ENCODE measurements at places on chromosomes 4 and X.

DNA sequence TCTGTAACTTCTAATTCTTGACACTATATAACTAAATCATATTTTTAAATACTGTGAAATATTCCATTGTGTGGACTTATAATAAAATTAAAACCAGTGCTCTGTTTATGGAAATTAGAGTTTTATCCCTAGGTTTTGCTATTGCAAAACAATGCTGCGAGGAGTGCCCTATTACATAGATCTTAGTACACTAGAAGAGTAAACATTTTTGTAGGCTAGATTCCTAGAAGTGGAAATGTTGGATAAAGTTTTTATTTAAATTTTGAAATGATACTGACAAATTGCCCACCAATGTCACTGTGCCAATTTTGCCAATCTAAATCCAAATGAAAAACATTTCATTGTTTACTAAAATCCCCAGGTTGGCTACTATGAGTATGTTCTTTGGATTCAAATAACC is 99.7 kb downstream of the IL1RAPL2 start:
- no peak for DNase-seq

DNA sequence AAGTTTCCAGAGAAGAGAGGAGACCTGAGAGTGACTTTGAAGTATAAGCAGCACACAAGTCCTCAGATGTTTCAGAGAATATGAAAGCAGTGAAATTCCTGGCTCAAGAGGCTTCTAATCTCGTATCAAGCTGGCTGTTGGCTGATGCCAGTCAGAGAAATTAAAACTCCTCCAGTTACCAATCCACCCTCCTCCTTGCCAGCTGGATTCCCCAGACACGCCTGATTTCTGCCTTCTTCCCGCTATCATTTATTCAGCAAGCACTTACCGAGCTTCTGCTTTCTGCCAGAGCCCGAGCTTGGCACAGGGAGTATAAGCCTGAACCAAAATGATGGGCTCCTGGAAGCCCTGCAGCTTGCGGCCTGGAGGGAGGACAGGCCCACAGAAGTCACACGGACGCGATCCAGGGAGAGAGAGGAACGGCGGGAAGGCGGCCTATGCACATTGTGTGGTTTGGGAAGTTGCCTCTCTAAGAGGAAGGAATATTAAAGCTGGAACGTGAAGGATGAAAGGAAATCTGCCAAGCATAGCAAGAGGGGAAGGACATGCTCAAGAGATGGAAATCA is 102.4 kb upstream of the TBL1X start:
- DNase-seq: no peak

DNA sequence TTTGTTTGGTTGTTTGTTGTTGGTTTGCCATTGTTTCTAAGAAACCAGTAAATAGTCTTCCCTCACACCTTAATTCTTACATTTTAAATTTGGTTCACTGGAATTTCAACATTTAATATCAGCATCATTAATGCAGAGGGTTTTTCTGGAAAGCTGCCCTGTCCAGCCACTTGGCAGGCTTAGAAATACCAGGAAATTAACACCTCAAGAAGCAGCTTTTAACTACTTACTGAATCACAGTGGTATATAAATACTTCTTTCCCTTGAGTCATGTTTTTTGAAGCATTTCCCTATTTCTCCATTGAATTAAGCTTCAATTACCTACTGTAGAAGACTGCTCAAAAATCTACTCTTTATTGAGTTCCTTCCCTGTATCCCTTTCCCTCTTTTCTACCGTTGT is 1221.1 kb upstream of the ADGRL3 start:
- no peak for DNase-seq

- DNase-seq: no peak
Observed at GRCh38 chr4:37165844-37166243, 78.7 kb upstream of the NWD2 start.

DNA sequence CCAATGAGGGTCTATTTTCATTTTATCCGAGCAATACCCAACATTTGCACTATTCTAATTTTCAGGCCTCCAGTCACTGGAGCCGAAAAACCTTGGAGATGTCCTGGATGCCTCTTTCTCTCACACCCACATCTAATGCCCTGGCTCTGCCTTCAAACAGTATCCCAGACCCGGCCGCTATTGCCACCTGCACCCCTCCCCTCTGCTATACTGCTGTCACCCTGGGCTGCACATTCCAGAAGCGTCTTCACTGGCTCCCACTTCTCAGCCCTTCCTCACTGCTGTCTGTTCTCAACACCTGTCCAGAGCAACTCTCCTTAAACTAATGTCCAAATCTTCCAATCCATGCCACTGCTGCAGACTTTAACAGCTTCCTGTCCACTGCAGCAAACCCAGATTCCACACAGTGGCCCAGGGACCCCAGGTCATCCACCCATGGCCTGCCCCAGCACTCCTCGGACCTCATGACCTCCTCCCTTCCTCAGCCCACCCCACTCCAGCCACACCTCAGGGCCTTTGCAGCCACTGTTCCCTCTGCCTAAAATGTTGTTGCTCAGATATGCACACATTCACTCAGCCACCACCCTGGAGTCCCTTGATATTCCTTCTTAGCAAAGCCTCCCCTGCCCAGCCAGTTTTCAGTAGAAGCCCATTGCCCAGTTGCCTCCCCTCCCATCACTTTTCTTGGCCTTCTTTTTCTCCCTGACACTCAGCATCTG is 30.5 kb upstream of the PPP2R2C start:
- no peak for DNase-seq

GRCh38 chrX:133699023-133699728 is 283.9 kb upstream of the GPC4 start:
- no peak for DNase-seq

DNA sequence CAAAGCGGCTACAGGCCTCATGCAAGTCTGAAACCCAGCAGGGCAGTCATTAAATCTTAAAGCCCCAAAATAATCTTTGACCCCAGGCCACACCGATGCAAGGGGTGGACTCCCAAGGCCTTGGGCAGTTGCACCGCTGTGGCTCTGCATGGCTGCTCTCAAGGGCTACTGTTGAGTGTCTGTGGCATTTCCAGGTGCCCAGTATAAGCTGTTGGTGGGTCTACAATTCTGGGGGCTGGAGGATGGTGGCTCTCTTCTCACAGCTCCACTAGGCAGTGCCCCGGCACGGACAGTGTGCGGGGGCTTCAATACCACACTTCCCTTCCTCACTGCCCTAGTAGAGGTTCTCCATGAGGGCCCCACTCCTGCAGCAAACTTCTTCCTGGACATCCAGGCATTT is 60.1 kb downstream of the NWD2 start:
- DNase-seq: no peak

DNA sequence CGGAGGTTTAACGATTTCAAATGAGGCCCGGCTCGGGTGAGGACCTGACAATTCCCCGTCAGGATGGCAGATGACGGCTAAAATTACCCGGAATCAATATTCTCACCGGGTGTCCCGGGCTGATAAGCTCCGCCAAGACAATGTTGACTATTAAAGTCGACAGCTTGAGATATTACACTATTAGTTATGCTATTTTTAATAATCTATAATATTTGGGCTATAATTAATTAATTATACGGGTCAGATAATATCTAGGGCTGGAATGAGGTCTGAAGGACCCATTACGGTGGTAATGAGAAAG is 9.4 kb upstream of the NKX1-1 start:
- DNase-seq: no peak

DNA sequence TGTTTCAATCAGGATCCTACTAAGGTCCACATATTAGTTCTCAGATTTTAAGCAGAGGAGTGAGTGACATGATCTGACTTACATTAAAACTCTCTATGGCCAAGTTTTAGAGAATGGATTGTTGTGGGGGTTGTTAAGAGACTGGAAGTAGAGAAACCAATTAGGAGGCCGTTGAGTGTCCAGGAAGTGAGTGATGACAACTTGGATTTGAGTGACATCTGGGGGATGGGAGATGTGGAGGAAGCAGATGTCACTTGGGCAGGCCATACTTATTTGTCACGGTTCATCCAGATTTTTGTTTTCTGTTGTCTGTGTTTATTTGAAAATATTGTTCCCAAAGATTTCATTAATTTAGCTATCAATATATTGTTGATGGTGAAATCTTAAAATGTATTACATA is 28.3 kb downstream of the ADD1 start:
- DNase-seq: no peak

- no peak for DNase-seq
Observed at GRCh38 chrX:102154218-102154860, 1.4 kb downstream of the BEX5 start.

DNA sequence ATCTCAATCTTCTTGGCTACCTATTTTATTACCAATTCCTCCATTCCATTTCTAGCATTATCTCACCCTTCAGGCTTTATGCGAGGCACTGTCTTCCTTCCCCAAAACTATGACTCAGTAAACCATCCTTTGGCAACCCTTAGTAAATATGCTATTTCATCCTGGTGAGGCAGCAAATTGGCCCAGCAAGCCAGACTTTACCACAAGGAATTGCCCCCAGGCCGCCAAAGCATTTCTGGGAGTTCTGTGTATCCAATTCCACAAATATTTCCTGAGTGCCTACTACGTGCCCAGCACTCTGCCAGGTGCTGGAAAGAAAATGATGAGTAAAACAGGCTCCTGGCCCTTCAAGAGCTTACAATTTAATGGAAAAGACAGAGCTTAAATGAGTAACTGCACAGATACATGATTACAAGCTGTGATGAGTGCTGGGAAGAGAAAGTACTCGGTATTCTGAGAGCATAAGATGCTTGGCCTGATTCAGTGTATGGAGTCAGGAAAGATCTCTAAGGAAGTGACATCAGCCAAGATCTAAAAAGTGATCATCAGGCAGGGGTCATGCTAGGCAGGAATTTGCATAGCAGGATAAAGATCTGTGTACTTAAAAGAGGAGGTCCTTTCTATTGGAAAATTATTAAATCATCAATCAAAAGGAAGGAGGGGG is 193.8 kb downstream of the ADAMTS3 start:
- DNase-seq: no peak

GRCh38 chrX:103304705-103305104 is 6.1 kb downstream of the BEX2 start:
- no peak for DNase-seq

DNA sequence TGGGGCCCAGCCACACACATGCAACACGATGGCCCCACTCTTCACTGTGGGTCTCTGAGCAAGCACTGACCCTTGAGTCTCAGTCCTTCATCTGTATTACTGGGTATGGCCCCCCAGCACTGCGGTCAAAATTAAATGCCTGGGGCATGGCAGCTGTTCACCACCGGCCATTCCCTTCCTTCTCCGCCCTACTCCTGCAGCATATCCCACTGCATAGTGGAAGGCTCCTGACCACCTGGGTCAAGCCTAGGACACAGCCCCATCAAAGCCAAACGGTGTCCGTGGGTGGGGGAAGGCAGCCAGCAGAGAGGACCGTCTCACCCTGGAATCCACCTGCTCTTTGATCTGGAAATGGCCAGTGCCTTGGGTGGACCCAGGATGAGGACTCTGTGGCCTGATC is 30.7 kb downstream of the PPP2R2C start:
- DNase-seq: no peak

- DNase-seq: no peak
Observed at GRCh38 chrX:2183193-2183725, 317.5 kb downstream of the DHRSX start.

- no peak for DNase-seq
Observed at GRCh38 chr4:67092351-67092750, 453.0 kb downstream of the CENPC start.

- no peak for DNase-seq
Observed at GRCh38 chrX:5672099-5672498, 556.6 kb downstream of the NLGN4X start.

DNA sequence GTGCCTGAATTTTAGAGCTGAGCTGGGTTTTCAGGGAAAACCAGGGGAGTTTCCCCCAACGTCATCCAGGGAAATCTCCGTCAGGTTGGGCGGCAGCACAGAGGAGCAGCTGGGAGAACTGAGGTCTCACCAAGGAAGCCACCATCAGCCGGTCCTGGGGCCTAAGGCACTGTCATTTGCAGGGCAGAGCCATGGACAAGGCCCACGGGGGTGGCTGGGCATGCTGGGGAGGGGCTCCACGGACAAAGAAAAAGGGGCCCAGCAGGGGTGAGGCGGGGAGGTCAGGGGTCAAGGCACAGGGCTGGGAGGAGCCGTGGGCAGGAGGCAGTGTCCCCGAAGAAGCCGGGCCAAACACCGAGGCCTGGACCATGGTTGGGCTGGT is 109.8 kb downstream of the HMX1 start:
- DNase-seq: no peak

DNA sequence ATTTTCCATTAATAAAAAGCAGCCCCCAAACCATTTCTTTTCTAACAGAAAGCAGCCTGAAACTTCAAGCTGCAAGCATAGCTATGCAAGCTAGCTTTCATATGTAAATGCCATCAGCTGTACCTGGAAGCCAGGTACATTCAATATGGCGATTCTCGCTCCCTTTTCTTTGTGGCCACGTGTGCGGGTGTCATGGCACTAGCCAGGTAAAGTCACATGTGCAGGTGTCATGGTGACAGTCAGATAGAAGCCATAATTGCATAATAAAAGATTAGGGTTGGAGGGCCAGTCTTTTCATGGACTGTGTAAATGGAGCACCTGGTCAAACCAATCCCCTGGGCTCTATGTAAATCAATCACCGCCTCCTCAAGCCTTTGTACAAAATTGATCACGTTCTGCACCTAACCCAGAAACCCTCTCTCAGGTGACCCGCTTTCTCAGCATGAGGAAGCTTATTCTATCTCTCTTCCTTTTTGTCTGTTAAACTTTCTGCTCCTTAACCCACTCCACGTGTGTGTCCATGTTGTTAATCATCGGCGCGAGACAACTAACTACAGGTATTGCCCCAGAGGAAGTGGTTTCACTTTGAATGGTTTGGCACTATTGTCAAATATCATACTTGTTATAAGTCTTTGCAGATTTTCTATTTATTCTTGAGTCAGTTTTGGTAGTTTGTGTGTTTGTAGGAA is 18.0 kb upstream of the RHOXF2 start:
- DNase-seq: no peak
